ENCODE measurements at places on chromosomes 11 and 22.
A peak's percentile ranks its signal among the peaks of the same experiment; 100 is the strongest.

- DNase-seq, result no peak
These were observed 548.7 kb downstream of the FAM181B start for GRCh38 chr11:82184966-82185365.

GRCh38 chr11:134670247-134670782 lies 258.3 kb upstream of the B3GAT1 start:
- DNase-seq, result no peak

DNA sequence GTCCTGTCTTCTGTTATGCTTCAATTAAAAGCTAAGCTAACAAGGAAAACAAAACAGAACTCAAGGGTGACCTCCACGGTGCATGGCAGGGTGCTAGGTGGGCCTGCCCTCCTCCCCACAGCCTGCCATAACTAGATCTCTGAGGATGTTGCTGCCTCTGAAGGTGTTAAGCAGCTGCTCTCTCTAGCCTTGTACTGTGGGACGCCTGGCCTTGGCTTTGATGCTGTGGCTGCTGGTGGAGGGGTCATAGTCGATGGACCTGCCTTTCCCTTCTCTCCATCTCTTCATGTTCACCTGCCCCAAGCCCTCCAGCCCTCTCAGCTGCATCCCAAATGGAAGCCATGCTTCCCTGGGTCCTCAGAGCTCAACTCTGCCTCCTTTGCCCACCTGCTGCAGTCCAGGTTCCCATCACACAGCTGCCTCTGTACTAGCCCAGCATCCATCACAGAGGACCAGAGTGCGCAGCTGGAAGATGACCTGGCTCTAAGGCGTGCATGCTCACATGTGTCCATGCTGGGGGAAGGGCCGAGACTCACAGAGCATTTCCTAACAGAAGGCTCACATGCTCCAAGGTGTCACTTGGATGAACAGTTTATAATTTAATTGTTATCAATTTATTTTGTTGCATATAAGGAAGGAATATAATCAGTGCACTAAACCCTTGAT lies 180.3 kb upstream of the E2F8 start:
- DNase-seq, result no peak

GRCh38 chr11:105109855-105110687 lies 29.5 kb downstream of the CARD18 start:
- no peak for DNase-seq

DNA sequence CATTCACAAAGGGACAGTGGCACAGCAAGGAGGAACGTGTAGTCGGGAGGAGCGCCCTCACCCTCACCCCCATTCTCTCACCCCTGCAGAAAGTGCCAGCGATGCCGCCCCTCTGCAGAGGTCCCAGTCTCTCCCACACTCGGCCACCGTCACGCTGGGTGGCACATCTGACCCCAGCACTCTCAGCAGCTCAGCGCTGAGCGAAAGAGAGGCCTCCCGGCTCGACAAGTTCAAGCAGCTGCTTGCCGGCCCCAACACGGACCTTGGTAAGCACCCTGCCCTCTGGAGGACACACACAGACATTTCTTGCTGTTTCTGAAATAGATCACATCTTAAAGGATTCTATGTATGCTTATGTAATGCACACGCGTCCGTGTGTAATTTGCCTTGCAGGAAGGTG lies 34.9 kb downstream of the TBC1D22A start:
- peak; percentile 33 for DNase-seq

DNA sequence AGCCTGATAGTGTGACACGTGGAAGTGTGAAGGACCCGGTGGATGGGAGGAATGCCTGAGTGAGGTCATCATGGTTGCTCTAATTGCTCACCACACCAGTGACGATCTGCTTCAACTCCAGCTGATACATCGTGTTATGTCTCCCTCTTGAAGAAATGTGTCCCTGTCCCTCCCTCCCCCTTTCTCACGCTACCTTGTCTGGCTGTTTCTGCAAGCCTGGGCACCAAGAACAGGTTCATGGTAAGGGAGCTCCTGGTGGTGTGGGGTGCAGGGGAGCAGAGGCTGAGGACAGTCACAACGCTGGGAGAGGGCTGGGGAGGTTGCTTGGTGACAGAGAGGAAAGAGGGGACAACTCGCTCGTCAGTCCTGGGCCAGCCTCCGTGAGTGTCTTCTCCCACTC lies 413.4 kb downstream of the SOX6 start:
- no peak for DNase-seq

GRCh38 chr22:33110562-33111163 lies 52.5 kb upstream of the SYN3 start:
- DNase-seq, result no peak

DNA sequence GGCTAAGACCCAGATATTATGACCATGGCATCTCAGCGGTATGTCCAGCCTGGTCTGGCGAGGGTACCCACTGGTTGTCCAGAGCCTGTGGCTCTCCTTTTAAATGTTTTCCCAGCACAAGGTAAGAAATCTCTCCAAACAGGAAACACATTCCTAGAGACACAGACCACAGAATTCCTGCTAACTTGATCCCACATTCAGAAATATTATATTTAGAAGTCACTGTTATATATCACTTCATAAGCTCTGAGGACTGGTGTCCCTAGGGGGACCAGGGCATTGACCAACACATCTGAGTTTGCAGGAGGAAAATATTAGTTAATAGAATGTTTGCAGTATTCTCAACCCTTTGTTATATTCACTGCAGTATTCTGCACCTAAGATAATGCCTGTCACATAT lies 23.1 kb downstream of the TMPRSS13 start:
- no peak for DNase-seq

- DNase-seq, result no peak
These were observed 18.5 kb downstream of the NUMA1 start for GRCh38 chr11:72061739-72062396.

DNA sequence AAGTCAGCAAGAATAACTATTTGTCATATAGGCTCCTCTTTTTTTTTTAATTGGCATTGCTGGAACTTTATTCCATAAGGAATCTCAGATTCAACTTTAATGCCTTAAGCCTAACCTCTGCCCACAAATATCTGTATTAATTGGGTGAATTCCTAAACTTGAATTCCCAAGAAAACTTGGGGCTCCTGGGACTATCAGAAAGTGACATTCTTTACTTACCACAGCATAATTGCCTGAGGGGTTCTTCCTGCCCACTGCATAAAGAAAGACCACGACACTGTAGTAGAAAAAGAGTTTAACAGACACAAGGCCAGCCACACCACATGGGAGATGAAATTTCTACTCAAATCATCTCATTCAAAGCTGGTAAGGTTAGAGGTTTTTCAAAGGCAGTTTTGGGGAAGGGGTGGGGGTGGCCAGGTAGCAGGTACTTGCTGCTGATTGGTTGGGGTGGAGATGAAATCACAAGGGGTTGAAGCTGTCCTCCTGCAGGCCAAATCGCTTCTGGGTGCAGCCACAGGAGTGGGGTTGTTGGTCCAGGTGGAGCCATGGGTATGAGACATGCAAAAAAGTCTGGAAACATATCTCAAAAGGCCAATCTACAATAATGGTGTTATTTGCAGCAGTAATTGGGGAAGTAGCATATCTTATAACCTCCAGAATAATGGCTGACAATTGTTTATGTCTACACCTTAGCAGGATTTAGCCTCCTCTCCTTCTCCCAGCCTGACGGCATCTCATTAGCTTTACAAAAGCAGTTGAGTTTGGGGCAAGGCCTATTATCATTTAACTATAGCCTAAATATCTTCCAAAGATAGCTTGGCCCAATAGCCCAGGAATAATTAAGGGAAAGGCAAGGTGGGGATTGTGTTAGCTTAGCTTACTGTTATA lies 4.8 kb upstream of the NLRP10 start:
- DNase-seq, result no peak

GRCh38 chr11:119370486-119371046 lies 10.9 kb downstream of the USP2 start:
- no peak for DNase-seq

- no peak for DNase-seq
These were observed 97.6 kb upstream of the BID start for GRCh38 chr22:17871726-17872458.

- DNase-seq, result no peak
These were observed 189.2 kb upstream of the TBCEL start for GRCh38 chr11:120834686-120835210.

- no peak for DNase-seq
These were observed 40.9 kb upstream of the ANO1 start for GRCh38 chr11:70036971-70037882.

DNA sequence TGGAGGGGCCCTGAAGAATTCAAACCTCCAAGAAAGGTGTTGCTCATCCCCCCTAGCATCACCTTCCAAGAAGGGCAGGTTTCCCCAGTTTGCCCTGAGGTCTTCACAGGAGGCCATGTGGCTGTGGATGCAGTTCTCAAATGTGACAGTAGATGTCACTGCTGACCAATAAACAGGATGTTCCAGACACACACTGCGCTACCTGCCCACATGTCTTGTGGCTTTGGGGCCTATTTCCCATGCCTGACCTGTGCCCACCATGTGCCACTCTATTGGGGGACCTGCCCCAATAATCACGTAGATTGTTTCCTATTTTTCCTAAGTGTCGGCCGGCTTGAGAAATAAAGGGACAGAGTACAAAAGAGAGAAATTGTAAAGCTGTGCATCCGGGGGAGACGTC lies 4.5 kb downstream of the GSTT2 start:
- peak; percentile 55 for DNase-seq

DNA sequence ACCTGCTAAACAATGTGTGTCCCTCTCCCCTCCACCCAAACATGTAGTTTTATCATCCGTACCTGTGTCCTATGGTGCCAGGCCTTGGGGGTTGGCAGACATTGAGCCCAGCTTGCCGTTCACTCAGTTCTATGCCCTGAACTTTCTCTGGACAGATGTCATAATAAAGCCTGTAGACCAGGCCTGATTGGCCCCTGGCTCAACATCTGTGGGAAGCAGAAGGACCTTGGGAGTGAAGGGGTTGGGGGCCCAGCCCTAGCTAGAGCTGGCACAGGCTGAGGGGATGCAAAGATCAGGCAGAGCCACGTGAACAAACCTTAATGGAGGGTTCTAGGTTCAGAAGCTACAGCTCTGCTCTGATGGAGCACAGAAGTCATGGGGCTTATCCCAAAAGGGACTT lies 600.6 kb downstream of the BUD13 start:
- DNase-seq, result no peak

DNA sequence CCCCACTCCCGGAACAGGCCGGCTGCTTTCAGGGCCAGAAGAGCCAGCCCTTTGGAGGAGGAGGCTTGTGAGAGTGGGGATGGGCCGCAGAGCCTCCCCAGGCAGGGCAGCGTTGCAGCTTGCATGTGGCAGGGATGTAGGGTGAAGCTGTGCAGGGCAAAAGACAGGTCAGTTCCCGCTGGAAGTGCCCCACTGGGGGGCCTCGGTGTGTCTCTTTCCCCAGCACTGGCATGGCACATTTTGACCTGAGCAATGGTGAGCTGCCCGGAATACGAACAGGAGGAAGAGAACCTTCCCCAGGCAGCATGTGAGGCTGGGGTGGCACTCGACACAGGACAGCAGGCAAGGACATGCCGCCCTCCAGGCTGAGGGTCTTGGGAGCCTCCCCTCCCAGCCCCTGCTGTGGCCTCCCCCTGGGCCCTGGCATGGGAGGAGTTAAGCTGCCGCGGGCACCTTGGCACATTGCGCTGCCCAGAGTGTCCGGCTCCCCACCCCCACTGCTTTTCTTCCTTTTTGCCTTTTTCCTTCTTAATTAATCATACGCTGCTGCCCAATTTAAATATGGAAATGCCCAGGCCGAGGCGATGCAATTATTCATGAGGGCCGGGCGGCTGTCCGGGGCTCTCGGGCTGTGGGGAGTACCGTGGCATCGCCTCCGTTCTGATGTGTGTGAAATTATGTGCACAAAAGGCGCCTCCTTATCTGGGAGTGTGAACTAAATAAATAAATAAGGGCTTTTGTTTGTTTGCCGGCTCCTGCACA lies 76.0 kb upstream of the WNT7B start:
- peak; percentile 81 for DNase-seq

DNA sequence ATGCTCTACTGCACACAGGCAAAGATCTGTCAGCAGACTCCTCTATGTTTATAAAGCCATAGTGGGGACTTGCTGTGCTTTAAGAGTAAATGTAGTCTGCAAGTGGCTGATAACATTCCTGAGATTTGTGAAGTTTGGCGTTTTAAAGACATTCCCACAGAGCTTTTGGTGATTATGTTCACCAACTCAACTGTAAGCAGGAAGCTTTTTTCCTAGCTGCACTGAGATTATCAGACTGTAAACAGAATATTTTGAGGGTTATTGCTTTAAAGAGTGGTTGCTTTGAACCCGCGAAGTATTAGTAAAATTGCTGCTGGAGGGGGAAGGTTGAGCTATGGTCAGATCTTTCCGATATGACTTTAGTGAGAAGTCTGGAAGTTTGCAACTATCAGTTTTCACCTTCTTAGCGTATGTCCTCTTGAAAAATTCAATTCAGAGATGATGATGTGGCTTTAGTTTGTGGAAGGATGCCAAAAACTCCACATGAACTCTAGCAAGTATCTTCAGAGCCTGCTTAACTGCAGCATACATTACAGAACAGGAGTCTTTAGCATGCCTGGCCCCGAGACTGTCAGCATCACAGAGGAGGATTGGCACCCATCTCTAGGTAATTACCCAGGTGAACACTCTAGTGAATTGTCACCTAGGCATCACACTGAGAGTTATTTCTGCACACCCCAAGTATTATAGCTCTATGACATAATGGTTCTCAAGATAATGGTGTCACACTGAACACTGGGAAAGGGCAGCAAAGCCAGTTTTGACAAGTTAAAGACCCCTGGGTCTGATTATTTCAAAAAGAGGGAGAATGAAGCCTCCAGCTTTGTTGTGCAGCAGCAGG lies 89.9 kb downstream of the MTNR1B start:
- no peak for DNase-seq

- peak; percentile 24 for DNase-seq
These were observed 533.9 kb upstream of the CCDC90B start for GRCh38 chr11:83819931-83820549.

DNA sequence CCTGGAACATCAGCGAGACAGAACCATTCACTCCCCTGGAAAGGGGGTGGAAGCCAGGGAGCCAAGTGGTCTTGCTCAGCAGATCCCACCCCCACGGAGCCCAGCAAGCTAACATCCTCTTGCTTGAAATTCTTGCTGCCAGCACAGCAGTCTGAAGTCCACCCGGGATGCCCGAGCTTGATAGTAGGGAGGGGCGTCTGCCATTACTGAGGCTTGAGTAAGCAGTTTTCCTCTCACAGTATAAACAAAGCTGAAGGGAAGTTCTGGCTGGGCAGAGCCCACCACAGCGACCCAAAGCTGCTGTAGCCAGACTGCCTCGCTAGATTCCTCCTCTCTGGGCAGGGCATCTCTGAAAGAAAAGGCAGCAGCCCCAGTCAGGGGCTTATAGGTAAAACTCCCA lies 764.8 kb upstream of the LUZP2 start:
- DNase-seq, result no peak

DNA sequence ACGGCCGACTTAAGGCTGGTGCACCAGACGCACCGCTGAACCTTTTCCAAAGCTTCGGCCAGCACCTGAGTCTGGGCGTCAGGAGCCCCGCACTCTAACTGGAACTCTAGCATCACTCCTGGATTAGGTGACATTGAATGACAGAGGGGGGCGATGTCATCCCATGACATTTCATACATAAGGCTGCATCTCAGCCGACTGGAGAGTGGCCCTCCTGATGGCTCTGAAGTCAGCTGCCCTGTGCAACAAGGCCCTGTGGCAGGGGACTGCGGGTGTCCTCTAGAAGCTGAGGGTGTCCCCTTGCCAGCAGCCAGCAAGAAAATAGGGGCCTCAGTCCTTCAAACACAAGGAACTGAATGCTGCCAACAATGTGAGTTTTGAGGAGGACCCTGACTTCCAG lies 10.1 kb upstream of the FADS3 start:
- no peak for DNase-seq

- DNase-seq, result peak; percentile 73
These were observed 17.5 kb downstream of the USP2 start for GRCh38 chr11:119363851-119364590.
